Stimulated activated effector memory CD8-positive, alpha-beta T cell treated with anti-CD3 and anti-CD28 coated beads, Interleukin-12 subunit alpha, Interleukin-12 subunit beta, amount 100 ng/mL, for 72 hours (primary cell): ENCODE measurements at places on chromosomes 3 and 15.

GRCh38 chr3:158105119-158105709 is 1.0 kb downstream of the SHOX2 start:
- DNase-seq: no peak

- no peak for DNase-seq
Observed at GRCh38 chr3:115062412-115062956, 84.6 kb downstream of the ZBTB20 start.

DNA sequence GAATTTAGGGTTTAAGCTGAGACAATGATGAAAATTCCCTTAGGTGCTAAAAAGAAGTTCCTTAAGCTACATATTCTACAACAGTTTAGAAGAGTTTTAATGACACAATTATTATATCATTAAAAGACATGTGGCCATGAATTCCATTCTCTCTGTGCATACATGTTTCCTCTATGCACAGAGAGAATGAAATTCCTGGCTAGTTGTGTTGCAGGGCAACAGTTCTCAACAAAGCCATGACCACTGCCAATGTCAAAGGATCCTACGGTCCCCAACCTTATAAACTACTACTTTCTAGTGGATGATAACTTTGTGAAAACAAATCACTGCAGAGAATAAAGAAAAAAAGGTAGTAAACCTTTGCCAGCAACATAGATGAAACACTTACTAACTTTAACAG is 122.7 kb downstream of the OTOL1 start:
- DNase-seq: no peak

GRCh38 chr3:41900265-41900664 is 61.6 kb downstream of the ULK4 start:
- no peak for DNase-seq

DNA sequence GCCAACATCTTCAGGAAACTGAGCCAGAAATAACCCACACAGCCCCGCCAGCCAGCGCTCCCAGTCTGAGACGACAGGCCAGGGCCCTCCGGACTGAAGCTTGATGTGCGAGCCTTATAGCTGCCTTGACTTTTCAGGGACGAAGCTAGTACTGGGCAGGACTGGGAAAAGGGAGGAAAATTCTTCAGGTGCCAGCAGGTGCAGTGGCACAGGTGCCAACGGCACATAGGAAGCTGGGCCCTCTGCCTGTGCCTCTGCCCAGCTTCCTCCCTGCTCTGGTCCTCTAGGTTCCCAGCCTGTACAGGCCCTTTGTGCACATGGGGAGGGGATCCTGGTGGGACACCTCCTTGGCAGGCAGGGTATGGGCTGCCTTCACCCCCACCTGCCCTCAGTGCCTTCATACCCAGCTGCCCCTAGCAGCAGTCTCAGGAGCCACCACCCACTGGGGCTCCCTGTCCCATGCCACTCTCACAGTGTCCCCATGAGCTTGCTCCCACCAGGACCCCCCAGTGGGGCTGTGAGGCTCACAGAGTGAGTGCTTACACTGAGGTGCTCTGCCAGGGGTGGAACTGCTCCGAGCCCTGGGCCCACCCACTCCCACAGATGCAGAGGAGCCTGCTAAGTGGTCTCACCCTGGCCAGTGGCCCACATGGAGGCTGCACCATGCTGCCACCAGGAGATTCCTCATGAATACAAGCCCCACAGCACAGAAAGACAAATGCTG is 61.0 kb downstream of the DNAJB8 start:
- no peak for DNase-seq

- no peak for DNase-seq
Observed at GRCh38 chr3:69695933-69696332, 43.3 kb upstream of the MITF start.
